Epithelial cell of alveolus of lung (primary cell): ENCODE measurements at places on chromosomes 4 and X. TPM values are rescaled to one million over a fixed set of nuclear protein-coding genes. Genes with fewer than 3 reads are reported as not detected.

Gene PSAPL1
- under 0.01 TPM in 1 of 2 replicates, not detected in the other for total RNA-seq

Gene ATP8A1
- 0.40 and 0.78 TPM in 2 replicates for total RNA-seq

Gene CSAG2
- not detected in 2 replicates for total RNA-seq

Gene SPOCK3
- 0.52 and 0.56 TPM in 2 replicates for total RNA-seq

Gene KCND1
- total RNA-seq: 1.8 and 2.4 TPM in 2 replicates
